NCI-H1092 (cell line): ENCODE measurements at places on chromosomes 6 and 20.
A peak's percentile ranks its signal among the peaks of the same experiment; 100 is the strongest.

DNA sequence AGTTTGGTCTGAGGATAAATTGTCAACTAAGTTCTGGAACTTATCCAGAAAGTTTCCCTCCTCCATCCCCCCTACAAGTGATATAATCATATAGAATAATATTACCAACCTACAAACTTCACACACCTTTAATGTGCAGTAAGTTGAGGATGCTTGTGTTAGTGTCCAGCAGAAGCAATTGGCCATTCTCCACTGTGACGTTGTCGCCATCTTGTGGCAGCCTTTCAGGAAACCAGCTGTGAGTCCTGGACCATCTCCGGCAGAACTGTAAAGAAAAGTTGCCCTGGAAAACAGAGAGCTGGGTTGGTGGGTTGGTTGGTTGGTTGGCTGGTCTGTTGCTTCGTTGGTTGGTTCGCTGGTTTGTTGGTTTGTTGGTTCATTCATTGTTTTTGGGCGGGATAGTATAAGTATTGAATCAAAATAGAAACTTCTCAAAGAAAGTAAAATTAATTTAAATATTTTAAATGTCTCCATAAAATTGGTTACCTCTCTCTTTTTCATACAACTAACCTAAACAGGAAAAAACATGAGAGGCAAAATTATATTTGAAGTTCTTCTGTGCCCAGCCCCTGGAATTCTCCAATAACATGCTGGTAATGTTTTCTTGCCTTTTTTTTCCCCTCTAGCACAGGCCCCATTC, 127.5 kb downstream of the PKHD1 start:
- DNase-seq: peak; percentile 20

DNA sequence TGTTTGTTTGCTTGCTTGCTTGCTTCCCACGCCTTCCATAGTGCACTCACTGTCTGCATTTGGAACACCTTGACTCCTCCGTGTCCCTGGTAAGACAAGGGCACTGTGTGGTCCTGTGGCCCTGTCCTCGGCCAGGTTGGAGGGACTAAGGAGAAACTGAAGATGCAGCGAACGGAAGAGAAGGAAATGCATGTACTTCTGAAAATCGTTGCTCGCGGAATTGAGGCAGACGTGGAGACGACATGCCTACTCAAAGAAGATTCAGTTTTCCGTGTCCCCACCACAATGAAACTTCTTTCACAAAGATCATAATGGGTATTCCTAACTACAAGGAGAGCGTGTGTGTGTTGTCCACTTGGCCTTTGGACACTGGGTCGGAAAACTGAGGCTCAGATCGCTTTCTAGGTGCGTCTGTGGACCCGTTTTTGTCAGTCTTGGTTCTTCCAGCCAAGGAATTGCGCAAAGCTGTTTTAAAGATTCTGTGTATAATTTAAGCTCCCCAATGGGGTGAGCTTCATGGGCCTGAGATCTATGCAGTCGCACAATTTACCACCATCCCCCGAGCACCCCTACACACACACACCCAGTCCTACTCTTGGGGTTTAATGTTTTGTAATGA, 120.4 kb upstream of the ZNF184 start:
- DNase-seq: no peak

GRCh38 chr20:36876473-36876833, 515 bp downstream of the TLDC2 start:
- DNase-seq: no peak

GRCh38 chr6:106257195-106257594, 68.4 kb downstream of the ATG5 start:
- DNase-seq: no peak

DNA sequence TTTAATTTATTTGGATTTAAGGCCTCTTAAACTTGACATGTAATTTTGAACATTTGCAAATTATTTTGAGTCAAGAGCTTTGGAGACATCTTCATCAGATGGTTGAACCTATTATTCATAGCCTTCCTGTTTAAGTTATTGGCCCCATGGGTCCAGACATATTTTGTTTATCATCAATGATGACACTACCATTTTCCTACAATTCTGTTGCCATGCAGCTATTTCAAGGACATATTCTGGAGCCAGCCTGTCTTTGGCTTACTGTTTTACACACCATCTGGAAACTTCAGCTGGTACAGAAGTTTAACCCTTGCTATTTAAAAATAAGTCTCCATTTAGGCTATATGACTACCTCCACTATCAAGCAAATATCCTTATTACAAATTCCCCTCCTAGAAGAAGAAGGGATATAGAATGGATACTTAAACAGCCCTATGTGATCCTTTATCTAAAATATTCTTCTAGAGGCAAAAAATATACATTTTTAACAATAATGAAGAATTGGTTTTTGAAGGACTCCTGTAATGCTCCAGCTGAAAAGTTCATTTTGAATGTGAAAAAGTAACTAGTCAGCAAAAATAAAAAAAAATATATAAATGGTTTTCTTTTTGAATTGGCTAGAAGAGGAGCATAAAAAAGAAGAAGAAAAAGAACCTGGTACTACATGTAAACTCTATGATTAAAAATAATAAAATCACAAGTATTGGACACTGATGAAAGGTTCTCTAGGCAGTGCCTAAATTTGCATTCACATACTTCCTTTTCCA, 544.0 kb upstream of the HS3ST5 start:
- DNase-seq: no peak

DNA sequence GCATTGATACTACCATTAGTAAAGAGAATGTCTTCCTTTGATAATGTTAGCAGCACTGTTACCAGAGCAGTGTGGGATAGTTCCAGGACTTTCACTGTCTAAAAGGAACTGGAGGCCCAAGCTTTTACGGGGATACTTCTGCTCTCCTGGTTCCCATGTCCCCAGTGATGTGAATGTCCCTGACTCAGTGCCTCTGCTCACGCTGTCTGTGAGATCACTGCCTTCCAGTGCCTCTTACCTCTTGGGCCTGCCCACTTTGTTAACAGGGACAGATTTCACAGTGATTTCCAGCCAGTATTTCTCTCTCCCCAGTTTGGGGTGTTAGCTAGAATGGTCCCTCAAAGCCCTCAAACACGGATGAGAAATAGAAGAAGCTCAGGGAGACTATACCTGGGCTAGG, 14.4 kb downstream of the PTPRA start:
- no peak for DNase-seq

GRCh38 chr6:53214172-53214571, 65.5 kb upstream of the GCM1 start:
- no peak for DNase-seq

DNA sequence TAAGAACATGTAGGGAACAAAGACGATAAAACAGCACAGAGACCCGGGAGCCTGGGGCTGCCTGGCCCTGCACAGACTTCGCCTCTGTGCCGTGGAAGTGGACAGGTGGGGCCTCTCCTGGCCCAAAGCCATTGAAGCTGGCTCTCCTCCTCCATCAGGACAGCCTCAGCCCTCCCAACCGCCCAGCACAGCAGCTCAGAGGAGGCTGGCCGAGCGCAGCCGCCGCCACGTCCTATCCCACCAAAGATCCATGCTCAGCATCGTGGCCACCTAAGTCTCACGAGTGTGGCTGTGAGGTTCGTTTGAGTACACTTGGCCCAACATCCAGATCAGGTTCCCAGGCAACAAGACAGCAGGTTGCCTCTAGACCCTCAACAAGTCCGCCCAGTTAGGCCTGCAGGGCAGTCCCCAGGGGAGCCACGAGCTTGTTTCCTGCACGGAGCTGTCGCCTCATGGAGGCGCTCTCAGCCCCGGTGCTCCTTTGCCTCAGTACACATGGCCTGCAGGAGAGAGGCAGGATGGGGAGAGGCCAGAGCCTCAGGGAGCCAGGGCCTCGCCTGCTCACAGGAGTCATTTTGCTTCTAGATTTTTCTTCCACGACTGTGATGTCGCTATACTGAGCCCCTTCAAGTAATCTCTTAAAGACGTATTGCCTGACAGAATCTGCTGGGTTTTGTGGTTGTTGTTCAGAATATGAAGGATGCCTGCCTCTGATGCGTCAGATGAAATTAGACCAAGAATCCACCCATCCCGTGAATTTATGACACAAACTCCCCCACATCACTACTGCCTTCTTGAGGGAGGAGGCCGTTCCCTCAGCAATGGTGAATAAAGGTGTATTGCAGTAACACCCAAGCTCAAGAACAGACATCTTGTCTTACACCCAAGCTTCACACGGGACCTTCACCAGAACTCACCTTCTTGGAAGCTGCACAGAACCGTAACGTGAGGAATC, 102.7 kb downstream of the RNASET2 start:
- DNase-seq: no peak

- no peak for DNase-seq
Measured at GRCh38 chr6:152404086-152404857, 232.9 kb downstream of the SYNE1 start.

GRCh38 chr6:71375676-71376075, 87.1 kb downstream of the OGFRL1 start:
- no peak for DNase-seq

- no peak for DNase-seq
Measured at GRCh38 chr6:163716690-163717089, 302.2 kb downstream of the QKI start.

DNA sequence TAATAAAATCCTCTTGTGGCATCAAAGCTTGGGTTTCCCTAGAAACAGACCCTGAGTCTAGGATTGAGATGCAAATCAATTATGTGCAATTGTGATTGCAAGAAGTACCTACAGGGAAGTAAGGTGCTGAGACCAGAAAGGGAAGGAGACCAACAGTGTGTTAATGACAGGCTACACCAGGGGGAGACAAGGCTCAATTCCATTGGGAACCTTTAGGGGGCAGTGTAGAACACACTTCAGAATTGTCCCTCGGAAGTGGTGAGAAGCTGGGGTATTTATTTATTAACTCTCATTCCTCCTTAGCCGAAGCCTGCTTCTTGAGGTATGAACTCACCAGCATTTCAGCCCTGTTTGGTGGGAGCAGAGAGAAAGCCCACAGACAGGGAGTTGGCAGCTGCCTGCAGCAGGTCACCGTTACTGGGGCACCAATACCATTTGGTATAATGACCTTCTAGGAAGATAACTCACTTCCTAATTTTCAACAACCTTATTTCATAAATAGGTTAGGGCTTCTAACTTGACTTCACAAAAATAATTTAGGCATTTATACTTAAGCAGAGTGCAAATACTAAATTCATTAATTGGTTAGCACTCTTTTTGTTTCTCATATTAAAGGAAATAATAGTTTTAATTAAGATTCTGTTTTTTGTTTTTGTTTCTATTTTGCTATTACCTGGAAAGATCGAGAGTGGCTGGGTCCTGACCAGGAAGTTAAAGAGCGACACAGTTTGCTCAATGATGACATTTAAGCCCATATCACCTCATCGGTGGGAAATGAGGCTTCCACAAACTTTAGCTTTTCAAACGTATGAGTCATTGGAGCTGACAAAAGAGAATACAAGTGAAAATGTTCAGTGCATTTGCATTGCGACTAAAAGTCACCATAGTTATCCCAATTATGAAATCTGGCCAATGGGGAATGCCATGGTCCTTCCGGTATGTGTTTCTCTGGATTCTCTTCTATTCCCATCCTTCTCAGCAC, 94.8 kb downstream of the BTBD3 start:
- DNase-seq: peak; percentile 22

- no peak for DNase-seq
Measured at GRCh38 chr20:29298759-29299613, 1958.5 kb upstream of the DEFB115 start.

- DNase-seq: no peak
Measured at GRCh38 chr20:10550204-10551118, 115.4 kb downstream of the SLX4IP start.

GRCh38 chr6:1739220-1739619, 129.5 kb downstream of the FOXC1 start:
- no peak for DNase-seq

DNA sequence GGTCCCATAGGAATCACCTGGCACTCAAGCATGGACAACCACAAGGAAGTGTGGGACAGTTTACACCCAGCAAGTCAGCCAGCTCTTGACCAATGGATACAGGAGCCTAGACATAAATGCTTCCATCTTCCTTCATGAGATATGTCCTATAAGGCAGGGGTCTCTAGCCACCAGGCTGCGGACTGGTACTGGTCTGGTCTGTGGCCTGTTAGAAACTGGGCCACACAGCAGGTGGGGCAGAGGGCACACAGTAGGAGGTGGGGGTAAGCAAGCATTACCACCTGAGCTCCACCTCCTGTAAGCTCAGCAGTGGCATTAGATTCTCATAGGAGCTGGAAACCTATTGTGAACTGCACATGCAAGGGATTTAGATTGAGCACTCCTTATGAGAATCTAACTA, 437.1 kb downstream of the CD109 start:
- no peak for DNase-seq

GRCh38 chr6:84575264-84575663, 189.1 kb downstream of the TBX18 start:
- no peak for DNase-seq

GRCh38 chr20:33250666-33251065, 14.9 kb downstream of the BPIFA1 start:
- DNase-seq: no peak

GRCh38 chr6:158639056-158639455, 5.5 kb downstream of the DYNLT1 start:
- no peak for DNase-seq

GRCh38 chr6:119482850-119483285, 133.3 kb upstream of the MAN1A1 start:
- DNase-seq: no peak

DNA sequence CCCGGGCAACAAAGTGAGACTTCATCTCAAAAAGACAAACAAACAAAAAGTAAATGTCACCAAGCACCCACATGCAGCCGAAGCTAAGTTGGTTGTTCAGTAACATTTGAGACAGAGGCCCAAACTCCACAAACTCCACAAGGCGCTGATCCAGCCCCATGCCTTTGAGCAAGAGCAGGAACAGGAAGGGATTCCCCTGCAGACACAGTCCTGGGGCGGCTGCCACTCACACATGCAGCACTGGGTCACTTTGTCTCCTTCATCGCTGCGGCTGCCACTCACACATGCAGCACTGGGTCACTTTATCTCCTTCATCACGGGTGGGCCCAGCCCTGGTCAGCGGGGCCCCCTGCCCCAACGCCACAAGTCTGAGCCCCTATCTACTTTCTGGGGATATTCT, 246.9 kb upstream of the RREB1 start:
- no peak for DNase-seq

DNA sequence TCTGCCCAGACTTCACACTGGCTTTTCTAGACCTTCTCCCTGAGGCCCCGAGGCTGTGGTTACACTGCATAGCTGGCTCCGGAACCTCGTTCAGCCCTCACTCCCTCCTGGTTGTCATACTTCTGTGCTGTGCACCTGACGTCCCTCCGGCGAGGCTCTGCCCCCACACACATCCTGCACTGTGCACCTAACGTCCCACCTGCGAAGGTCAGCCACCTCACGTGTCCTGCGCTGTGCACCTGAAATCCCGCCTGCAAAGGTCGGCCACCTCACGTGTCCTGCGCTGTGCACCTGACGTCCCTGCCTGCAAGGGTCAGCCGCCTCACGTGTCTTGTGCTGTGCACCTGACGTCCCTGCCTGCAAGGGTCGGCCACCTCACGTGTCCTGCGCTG, 111.0 kb upstream of the FRMD1 start:
- no peak for DNase-seq
